ENCODE measurements at places on chromosomes 13 and 19. TPM values are rescaled to one million over a fixed set of nuclear protein-coding genes. Genes with fewer than 3 reads are reported as not detected.

The HS6ST3 gene
- not detected for total RNA-seq

The LGALS13 gene
- total RNA-seq, result not detected

The SLC25A41 gene
- not detected for total RNA-seq

DNA sequence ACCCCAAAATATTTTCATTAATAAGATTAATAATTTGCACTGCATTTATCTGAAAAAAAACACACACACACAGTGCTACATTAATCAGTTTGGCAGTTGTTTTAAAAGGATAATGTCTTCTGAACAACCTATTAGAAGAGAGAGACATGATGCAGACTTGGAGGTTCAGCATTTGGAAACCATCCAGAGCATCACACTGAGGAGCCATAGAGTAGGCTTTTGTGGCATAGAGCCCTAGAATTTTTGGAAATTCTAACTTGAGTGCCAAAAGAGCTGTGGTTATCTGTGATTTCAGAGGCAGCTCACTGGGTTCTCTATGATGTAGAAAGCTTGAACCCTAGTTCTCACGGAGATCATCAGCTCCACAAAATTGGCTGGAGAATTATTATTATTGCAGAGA is 90.2 kb downstream of the RFC3 start:
- no peak for DNase-seq

GRCh38 chr19:16591803-16592556 is 19.8 kb upstream of the SLC35E1 start:
- DNase-seq, result no peak

GRCh38 chr13:29621841-29622240 is 26.4 kb upstream of the SLC7A1 start:
- no peak for DNase-seq

- no peak for DNase-seq
These were observed 39.1 kb downstream of the SLC7A9 start for GRCh38 chr19:32830231-32831014.

GRCh38 chr19:32317086-32317485 is 28.3 kb upstream of the ZNF507 start:
- DNase-seq, result no peak
